Cardiac septum (tissue), 1 donor: ENCODE measurements at places on chromosomes 7 and 10.

- DNase-seq, result no peak
Observed at GRCh38 chr7:6237011-6237410, 35.4 kb downstream of the CYTH3 start.

DNA sequence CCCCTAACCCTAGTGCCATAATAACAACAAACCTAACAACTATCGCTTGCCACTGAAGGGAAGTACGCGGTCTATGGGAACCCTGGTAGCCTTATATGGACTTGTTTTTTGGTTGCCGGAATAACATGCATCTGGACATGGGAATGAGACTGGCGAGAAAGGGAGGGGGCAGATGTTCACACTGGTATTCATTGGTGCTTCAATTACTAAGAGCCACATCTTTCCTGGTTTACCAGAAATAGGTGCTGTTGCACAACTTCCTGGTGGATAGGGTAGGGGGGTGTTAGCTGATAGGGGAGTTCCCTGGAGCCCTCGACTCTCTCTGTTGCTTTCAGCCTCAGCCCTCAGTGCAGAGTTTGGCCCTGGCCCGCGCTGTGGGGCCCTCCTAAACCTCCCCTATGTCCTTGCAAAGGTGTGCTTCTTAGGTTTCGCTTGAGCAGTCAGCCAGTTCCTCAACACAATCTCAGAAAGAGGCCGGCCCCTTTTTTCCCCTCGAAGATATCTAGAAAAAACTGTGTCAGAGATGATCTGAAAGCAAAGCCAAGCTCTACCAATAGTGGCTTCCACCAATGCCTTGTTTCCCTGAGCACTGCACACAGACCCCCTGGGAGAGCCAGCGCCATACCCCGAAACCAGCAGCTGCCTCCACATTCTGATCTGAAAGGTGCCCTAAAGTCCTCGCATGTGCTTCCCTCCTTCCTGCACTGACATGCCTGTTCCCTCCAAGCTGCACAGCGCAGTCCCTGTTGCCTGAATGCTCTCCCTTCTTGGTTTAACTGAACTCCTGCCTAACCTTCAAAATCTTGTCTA lies 13.5 kb downstream of the TBXAS1 start:
- no peak for DNase-seq

GRCh38 chr7:12196386-12196785 lies 14.7 kb upstream of the TMEM106B start:
- no peak for DNase-seq

DNA sequence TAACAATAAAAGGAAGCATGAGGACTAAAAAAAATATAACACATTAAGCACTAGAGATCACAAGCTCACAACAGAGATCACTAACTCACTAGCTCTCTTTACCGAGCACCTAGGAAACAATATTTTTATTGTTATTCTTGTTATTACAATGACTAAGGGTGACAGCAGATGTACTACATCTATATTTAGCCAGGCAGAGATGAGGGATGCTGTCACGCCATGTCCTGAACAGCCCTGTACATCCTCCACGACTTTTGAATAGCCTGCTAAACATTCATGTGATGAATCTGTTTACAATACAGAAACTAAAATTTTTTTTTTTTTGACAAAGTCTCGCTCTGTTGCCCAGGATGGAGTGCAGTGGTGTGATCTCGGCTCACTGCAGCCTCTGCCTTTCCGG lies 22.7 kb downstream of the FAM133B start:
- no peak for DNase-seq

- DNase-seq, result no peak
Observed at GRCh38 chr7:151894111-151895007, 17.4 kb upstream of the PRKAG2 start.

GRCh38 chr7:26508481-26508880 lies 216.8 kb downstream of the SNX10 start:
- DNase-seq, result no peak

- no peak for DNase-seq
Observed at GRCh38 chr7:98365863-98366561, 34.9 kb downstream of the BAIAP2L1 start.

GRCh38 chr10:24324651-24325050 lies 115.7 kb downstream of the KIAA1217 start:
- no peak for DNase-seq

GRCh38 chr10:55631071-55631654 lies 729.9 kb downstream of the ZWINT start:
- no peak for DNase-seq

DNA sequence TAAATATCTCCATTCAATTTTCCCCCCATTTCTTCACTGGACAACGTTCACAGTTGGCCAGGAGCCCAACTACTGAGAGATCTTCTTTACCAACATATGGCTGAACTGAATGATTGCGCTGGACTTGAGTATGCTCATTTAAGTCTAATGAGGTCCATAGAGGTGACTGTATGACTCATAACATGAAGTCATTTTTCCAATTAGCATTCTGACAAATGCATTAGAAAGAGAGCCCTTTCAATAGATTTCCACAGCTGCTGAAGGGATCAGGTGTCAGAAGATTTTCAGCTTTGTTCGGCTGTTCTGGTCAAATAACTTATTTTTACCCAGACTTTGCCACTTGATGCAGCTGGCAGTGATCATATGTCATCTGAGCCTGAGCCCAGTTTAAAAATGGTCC lies 438.0 kb downstream of the ETV1 start:
- DNase-seq, result no peak

DNA sequence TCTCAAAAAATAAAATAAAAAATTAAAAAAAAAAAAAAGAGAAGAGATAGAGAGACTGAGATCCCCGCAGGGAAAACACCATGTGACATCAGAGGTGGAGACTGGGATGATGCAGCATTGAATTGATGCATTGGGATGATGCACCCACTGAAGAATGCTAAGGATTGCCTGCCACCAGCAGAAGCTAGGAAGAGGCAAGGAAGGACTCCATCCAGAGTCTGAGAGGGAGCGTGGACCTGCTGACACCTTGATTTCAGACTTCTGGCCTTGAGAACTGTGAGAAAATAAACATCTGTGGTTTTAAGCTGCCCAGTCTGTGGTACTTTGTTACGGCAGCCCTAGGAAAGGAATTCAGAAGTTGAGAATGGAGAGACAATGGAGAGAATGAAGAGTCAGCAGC lies 89.8 kb upstream of the PRPS1L1 start:
- DNase-seq, result no peak

GRCh38 chr10:117554241-117554814 lies 11.8 kb downstream of the EMX2 start:
- no peak for DNase-seq

GRCh38 chr7:3520206-3520605 lies 219.2 kb downstream of the SDK1 start:
- no peak for DNase-seq

- DNase-seq, result no peak
Observed at GRCh38 chr7:1823376-1824150, 153.5 kb downstream of the ELFN1 start.

DNA sequence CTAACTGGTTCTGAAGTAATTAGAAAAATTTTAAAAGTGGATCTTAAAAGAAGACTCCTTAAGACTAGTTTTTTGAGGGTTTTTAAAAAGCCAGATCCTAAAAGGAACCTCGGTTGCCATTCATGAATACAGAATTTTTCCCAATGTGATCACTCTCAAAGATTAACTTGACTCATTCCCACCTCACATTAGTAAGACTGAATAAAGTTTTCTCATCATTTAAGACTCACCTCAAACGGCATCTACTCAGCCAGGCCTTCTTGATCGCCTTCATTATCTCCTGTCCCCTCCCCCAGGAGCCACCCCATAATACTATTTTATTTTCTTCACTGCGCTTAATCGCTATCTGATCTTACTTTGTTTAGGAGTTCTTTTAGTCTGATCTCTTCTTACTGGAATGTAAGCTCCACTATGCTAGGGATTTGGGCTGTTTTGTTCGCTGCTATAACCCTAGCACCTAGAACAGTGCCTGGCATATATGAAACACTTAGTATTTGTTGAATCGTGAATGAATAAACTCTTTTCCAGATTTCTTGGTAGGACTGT lies 55.9 kb upstream of the PCGF5 start:
- DNase-seq, result no peak

DNA sequence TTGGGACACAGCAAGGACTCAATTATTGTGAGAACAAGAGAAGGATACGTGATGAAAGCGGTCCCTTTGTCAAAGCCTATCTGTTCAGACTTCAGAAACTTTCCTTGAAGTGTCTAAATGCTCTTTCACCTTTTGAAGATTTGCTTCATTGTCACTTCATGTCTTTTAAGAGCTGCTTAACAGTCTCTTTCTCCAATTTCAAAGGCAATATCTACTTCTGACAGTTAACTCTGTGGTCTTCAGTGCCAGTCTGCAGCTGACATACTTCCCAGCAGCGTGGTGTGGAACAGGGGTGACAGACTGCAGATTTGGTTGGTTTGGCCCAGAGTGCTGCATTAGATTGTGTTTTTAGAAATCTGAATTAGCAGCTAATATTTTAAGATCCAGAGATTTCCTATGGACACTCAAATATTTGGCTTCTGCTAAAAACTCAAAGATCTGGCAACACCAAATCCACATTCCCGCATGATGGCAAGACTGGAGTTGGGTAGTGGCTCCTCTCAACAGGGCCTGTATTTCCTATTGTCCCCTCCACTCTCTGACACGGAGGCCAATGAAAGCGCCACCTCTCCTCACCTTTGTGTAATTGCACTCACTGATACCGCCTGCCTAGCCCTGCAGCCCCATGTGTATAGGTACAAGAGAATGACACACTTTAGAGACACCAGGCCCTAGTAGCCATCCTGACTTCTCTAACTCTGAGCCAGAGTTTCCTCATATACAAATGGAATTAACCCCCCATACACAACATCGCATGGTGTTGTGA lies 11.5 kb downstream of the SCRN1 start:
- no peak for DNase-seq

DNA sequence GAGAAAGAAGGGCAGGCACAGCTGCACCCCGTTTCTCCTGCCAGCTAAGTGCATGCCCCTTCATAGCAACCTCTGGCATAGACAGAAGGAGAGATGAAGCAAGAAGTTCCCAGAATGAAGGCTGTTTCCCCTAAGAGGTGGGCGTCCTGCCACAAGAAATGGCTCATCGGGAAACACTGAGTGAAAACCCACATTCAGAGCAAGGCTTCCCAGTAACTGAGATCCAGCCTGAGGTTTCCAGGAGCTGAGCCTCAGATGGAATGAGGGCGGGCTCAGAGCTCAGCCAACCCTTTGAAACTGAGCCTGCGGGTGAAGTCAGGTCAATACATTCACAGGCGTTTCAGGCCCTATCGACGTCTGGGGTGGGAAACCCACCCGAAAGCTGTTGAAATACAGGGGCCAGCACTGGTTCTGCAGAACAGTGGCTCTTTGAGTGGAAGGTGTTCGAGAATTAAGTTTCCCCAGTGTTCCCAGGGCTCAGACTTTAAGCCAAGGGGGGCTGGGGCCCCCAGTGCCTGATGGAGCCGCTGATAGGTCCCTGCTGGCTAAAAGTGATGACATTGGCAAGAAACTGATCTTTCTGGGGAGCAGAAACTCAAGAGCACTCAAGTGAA lies 510.2 kb downstream of the RPS24 start:
- DNase-seq, result peak; percentile 79

DNA sequence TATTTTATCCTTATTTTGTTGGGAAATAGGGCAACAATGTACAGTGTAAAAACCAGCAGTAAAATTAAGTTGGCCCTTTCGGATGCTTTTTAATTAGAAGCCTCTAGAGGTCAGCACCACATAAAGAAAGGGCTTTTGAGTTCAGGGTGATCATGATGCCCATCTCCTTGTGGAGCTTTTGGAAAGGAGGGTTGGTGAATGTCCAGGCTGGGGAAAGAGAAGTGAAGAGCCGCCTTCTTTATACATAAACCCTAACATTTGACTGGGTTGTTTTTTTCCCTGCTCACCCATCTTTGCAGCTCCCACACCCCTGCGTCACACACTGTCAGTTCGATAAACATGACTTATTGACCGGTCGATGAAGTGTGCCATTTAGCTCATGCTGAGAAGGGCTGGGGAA lies 29.8 kb downstream of the MTURN start:
- DNase-seq, result no peak

DNA sequence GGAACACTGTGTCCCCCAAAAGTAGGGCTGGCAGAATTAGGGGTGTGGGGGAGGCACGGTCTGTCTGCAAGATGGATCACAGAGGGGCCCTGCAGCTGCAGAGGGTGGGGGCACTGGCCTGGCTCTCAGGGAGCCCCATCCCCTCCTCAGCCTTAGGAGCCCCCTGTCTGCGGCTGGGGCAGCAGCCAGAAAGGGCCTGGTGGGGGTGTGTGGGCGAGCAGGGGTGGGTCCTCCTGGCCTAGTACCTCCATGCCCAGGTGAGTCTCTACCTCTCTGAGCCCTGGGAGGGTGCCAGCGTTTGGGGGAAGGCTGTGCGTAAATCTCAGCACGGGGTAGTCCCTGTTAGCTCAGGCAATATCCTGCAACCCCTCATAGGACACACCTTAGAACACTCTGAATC lies 280.5 kb upstream of the PPP2R2D start:
- no peak for DNase-seq

DNA sequence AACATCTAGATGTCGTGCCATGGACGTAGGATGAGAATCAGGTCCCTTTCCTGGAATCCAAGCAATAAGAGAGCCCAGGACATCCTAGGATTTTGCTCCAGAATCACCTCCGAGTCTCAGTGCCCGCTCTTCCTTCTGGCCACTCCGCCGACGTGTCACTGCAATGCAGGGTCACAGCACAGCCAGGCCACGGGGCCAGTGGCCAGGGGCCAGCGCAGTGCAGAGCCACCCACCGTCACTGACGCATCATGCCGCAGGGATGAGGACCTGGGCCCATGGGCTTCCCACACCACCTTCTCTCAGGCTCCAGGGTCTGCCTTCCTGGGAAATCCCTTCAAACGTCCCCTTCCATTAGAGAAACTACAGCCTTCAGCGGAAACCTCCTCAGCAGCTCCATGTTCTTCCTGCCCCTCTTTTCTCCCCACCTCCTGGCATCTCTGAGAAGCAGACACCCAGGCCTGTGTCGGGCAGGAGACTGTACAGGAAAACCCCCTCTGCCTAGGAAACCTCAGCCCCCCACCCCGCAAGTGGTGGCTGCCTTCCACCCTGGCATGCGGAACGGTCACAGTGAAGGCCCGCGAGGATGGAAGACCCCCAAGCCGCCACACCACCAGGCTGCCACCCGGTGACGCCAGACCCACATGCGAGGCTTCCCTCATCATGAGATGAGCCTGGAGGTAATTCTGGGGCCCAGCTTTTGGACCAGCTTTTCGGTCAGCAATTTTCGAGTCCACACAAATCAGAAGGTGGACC lies 32.1 kb downstream of the STK32C start:
- DNase-seq, result no peak

- no peak for DNase-seq
Observed at GRCh38 chr10:103044942-103045489, 126.9 kb downstream of the CNNM2 start.
